ENCODE measurements at places on chromosomes 6 and 20.
A peak's percentile ranks its signal among the peaks of the same experiment; 100 is the strongest.

- DNase-seq = no peak
These were observed 1.1 kb downstream of the C2 start for GRCh38 chr6:31928672-31928939.

- no peak for DNase-seq
These were observed 191.9 kb downstream of the CENPW start for GRCh38 chr6:126531840-126532239.

- peak; percentile 73 for DNase-seq
These were observed 5.6 kb upstream of the ANKRD60 start for GRCh38 chr20:58233881-58234528.

DNA sequence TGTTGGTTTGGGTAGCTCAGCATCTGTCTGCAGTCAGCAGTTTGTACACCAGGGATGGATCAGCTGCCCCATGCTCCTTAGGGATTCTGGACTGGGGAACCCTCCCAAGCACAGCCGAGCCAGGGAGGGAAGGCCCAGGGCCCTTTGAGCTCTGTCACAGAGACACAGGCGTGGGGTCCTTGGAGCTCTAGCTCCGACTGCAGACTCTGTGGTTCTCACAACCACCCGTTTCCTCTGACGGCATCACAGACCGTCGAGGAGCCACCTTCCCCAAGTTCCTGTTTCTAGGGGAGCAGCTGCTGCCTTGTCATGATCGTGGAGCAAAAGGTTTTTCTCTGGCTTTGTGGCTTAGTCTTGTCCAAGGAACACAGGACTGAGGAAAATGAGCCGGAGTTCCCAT, at the start of gene SLA2:
TSS of gene SLA2 (minus strand) at position 199 of the 400 bp plus-strand sequence. CDS start 4,861 bp downstream, outside the sequence.
- peak; percentile 75 for DNase-seq

DNA sequence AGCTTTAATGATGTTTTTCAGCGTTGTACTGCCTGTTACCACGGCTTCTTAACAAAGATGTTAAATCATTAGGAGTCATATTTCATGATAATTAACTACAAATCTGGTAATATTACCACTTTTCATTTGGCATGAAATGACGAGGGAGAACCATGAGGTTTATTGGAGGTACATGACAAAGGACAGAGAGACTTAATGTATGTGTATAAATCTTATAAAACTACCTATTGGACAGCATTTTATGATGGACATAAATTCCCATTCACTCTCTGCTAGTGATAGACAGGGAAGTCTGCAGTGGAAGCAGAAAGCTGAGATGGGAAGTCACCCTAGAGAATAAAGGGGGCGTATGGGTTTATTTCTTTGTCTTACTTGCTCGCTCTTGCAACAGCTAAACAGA, 949.9 kb upstream of the FLRT3 start:
- no peak for DNase-seq

GRCh38 chr6:155077784-155078183, 82.7 kb downstream of the TIAM2 start:
- DNase-seq = no peak

GRCh38 chr6:148525453-148525852, 182.8 kb downstream of the SASH1 start:
- peak; percentile 19 for DNase-seq

GRCh38 chr6:12815884-12816600, 99.5 kb downstream of the PHACTR1 start:
- no peak for DNase-seq

DNA sequence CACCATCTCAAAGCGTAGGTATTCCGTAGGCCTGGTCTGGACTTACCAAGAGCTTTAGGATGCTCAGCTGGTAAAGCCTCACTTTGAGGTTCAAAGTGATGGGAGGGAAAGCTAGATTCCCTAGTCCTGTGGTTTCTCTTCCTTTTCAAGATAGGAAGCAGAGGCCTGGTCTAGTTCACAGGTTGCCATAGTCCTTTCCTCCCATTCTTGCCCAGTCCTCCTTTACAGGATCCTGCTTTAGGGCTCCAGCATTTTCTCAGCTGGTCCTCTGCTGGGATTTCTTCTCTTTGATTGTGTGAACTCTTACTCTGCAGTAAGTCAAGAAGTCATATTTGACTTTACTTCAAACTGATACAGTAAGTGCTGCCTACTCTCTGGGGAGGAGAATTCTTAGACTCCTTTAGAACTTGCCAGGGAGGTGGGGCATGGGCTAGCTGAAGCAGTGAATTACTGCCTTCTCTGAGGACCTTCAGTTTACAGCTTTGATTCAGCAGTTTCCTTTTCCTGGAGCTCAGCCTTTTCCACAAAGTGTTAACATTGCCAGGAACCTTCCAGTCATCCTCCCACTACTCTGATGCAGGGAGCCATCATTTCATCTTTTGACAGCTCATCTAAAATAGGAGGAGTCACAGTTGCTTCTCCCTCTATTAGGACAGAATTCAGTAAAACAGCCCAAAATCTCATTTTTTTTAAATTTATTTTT, 42.8 kb upstream of the PLCG1 start:
- peak; percentile 21 for DNase-seq

GRCh38 chr20:51893723-51894122, 91.4 kb upstream of the SALL4 start:
- no peak for DNase-seq

- no peak for DNase-seq
These were observed 7.1 kb upstream of the DUSP22 start for GRCh38 chr6:285030-285771.
